DMS153 (cell line): ENCODE measurements at places on chromosomes 5 and 9.

DNA sequence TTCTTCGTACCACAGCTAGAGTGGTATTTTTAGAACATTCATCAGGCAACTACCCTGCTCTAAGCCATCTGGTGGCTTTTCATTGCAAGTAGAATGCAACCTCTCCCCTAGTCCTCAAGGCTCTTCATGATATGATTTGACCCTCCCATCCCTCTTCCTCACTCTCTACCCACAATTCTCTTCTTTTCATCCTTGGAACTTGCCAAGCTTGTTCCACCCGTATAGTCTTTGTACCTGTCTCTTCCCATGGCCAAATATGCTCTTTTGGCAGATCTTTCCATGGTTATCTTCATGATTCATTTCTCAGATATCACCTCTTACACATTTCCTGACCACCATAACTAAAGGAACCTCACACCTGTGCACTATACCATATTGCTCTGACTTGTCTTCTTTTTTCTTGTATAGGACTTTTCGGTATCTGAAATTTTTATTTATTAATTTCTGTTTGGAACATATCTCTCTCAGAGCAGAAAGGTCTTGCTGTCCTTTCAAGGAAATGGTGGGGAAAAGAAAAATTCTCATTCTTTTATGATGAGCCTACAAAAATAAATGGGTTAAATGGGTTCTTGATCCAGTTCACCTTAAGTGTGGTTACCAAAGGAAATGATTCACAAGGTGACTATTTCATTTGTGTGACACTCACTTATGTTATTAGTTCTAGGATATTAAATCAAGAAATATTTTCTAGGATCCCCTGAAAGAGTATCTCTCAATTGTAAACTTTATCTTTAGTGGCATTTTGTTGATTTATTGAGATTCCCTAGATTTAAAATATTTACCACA is 3.7 kb upstream of the CD274 start:
- no peak for DNase-seq

DNA sequence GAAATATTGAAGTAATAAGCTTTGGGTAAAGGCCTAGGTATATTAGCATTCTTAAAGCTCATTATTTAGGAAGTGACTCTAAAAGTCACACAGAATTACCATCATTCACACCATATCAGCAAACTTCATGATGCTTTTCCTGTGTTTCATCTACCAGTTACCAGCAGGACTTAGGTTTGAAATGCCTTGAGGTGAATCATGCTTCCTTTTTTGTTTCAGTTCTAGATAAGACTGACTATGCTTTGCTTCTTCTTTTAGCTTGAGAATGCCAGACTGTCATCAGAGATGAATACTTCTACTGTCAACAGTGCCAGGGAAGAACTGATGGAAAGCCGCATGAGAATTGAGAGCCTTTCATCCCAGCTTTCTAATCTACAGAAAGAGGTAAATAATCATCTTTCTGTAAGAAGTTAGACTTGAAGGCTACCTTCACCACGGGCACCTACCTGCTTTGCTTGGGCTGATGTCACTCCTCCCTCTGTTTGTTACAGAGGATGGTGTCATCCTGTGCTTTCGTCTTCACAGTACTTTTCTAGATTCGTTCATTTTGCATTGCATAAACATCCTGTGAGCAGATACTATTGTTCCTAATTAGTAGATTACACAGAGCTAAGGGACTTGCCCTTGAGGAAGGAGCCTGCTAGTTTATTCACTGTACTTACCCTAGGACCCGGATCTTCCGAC is 34.7 kb downstream of the LMNB1 start:
- DNase-seq = no peak

DNA sequence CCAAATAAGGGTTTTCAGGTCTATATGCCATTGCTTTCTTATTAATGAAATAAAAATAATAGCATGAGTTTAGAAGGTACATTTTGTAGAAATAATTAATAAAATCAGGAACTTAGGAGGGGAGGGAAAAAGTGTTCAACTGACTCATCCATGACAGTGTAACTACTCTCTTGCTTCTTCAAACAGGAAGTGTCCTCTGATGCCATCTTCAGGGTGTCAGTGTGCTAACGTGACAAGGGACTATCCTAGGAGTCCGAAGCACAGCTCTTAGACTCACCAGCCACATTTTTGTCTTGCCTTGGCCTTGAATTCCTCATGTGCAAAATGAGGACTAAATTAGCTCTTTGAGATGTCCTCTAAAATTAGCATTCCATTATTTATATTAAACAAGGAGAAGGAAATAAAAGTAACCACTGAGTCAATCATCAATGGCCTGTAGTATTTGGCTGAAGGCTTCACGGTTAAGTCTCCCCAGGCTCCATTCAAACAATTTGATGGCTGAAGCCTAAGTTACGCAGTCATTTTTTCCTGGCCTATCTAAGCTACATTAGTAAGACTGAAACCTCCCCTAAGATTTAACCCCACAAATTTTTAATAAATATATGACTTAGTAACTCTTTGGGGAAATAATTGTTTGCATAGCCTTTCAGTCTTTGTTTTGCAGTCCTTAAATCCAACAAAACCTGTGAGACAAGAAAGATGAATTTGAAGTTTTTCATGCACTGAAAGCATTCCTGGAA is 151.1 kb downstream of the ARL15 start:
- no peak for DNase-seq

- DNase-seq = no peak
These were observed 150.8 kb upstream of the PHYKPL start for GRCh38 chr5:178383301-178383918.

GRCh38 chr5:86320266-86320665 is 297.5 kb upstream of the COX7C start:
- no peak for DNase-seq

DNA sequence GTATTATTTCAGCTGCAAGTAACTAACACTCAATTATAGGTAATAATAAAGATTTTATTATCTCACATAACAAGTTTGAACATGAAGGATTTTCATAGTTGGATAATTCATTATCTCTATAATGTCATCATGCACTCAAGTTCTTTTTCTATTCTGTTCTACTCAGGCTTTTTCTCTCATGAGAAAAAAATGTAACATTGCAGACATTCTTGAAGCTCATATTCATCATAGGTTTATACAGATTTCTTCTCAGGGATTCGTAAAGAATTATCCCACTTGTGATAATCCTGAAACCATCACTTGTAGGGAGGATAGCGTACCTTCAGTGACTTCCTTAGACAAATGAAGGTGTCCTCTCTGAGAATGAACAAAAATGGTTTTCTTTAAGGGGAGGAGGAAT is 150.3 kb downstream of the XRCC4 start:
- DNase-seq = no peak

DNA sequence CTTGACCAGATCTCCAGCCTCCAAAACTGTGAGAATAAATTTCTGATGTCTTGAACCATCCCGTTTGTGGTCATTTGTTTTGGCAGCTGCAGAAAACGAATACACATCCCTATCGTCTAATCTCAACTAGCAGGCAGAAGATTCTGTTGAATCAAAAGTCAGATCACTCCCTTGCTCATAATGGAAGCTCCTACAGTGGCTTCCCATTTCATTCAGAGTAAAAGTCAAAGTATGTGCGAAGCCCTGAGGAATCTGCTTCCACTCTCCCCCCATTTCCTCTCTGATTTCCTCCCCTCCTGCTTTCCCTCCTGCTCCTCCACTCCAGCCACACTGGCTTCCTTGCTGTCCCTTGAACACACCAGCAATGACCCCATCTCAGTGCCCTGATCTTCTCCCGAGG is 34.8 kb upstream of the SPOCK1 start:
- DNase-seq = no peak

- DNase-seq = no peak
These were observed 201.4 kb upstream of the RASEF start for GRCh38 chr9:83264315-83264714.

GRCh38 chr9:133889584-133890301 is 102.4 kb downstream of the VAV2 start:
- DNase-seq = peak; percentile 68

DNA sequence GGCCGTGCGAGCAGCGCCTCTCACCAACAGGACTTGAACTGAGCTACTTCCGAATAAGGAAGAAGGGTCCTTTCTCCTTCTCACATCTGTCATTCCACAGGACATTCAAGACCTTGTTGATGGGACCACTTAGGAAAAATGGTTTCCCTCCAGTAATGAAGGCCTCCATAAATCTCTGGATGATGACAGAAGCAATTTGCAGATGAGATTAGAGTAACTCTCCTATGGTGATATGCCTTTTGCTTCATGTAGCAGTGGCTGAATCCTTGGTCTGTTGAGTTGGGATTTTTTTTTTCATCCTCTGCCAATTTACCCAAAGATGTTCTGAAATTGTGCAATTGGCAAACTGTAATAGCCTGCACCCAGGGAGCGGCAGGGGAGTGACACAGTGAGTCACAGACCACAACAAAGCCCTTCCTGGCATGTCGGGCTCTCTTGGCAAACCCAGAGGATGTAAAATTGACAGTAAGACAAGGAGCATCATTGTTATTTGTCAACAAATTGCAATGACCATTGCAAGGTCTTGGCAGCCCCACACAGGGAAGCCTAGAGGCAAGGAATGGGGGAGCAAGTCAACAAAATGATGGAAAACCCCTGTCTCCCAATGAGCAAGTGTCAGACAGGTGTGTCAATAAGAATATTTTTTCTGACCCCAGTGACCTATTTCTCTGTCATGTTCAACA is 275.9 kb downstream of the ACTL7B start:
- DNase-seq = peak; percentile 38

- DNase-seq = no peak
These were observed 6.9 kb downstream of the LPCAT1 start for GRCh38 chr5:1516615-1517601.

- DNase-seq = no peak
These were observed 23.7 kb downstream of the SLC22A5 start for GRCh38 chr5:132392978-132393825.

DNA sequence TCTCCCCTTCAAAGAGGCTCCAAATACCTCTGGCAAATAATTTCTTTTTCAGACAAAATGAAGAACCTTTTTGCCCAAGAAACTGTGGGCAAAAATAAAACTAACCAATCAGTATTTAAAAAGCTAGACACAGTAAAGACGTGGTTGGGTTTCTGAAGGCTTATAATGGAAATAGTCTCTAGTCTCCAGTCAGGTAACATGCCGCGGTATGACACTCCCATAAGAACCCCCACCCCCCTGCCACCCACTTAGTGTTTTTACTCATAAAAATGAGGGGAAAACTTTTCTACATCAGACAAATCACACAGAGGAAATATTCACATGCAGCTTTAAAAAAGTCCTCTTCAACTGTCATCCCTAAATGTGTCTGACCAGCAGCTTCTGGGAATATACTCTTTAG is 105.3 kb downstream of the THBS4 start:
- no peak for DNase-seq

DNA sequence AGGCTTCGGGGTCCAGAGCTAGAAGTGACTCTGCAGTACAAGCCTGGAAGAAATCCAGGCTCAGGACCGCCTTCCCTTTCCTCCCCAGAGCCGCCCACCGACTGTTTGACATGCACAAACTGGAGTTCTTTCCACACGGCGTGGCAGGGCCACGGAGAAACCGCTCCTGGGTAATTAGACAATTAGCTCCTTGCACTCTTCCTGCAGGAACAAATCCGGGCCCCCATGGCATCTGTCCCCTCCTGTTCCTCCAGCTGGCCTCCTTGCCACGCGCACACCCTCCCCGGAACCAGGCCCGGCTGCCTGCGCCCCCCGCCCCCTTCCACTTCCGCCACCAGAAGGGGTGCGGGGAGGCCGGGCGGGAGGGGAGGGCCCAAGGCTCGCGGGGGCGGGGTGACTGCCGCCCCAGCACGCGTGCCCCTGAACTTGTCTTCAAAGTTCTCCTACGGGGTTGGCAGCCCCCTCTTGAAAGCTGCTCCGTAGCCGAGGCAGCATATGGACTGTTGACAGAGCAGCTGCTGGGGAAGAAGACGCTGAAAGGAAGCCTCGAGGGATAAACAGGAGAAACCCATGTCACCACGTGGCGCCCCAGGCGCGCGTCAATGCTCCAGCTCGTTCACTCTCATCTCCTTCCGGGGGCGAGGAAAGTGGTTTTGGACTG is 74.3 kb downstream of the SEC61B start:
- DNase-seq = no peak

DNA sequence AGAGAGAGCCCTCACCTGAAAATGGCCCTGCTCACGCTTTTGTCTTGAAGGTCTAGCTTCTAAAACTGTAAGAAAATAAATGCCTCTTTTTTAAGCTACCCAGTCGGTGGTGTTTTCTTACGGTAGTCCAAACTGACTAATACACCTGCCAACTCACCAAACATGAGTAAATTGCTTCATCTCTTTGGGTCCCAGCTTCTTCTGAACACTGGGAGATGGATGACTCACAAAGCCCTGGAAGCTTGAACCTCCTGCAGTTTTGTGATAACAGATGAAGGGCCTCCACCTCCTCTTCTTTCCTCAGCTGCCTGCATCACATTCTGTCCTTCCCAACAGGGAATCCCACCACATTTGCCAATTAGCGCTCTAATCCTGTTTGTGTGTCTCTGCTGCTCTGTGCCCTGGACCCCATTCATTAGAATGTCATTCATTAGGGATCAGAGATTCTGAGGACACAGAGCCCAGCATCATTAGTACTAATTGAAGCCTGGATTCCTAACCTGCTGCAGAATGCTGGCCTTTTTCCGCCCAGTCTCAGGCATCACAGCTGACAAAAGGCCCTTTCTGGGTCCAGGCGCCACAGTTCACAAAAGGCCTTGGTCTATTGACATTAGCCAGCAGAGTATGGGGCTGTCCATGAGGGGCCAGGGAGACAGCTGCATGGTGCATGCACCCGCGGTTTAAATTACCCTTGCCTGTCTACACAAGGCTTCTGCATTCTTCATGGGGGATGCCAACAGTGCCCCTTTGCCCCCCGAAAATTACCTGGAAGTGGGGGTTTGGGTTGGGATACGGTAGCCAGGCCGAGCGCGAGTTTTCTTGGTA is 349.3 kb downstream of the SEMA5A start:
- DNase-seq = no peak

GRCh38 chr5:168579488-168580226 is 489 bp upstream of the PANK3 start:
- DNase-seq = peak; percentile 90

DNA sequence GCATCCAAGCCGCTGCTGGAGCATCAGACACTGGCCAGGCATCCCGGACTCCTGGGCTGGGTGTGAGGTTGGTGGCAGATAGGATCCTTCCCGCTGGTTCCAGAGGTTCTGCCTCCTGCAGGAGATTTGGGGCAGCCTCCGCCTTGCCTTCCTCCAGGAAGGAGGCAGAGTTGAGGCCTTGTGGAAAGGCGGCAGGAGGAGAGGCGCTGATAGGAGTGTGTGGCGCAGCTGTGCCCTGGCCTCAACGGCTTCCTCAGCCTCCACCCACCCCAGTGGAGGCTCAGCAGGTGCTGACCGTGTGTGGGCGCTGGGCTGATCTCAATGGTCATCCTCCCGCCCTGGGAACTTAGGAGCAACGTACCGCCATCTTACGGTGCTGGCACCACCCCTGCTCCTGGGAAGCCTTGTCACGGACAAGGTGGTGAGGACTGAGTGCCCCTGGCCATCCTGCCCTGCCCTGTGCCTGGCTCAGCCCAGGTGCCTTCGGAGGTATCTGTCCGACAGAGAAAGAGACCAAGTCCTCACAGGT is 10.2 kb downstream of the NCS1 start:
- no peak for DNase-seq

GRCh38 chr5:150509992-150510391 is 2.1 kb downstream of the NDST1 start:
- no peak for DNase-seq
